ENCODE measurements at places on chromosomes 12 and 14.

DNA sequence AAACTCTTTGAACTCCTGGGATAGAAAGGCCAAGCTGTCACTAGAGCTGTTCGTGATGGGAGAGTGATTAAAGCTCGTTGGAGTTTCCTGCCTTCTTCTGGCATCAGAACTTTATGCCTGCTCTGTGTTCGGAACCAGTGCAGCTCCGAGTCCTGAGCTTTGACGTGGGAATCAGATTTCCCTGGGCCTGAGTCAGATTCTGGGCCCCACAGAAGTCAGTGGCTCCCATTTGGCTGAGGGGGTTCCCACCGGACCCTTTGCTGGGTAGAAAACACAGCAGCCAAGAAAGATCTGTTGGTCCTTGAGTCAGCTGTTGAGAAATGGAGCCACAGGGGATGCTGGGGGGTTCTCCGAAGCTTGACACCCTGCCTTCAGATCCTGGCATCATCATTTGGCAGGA lies 238.0 kb downstream of the CHST11 start:
- no peak for DNase-seq

- DNase-seq: no peak
Observed at GRCh38 chr14:54682578-54682977, 115.7 kb downstream of the SAMD4A start.

GRCh38 chr12:12081836-12082497 lies 11.2 kb downstream of the BCL2L14 start:
- DNase-seq: no peak

- no peak for DNase-seq
Observed at GRCh38 chr12:131736446-131737149, 25.7 kb downstream of the SFSWAP start.

DNA sequence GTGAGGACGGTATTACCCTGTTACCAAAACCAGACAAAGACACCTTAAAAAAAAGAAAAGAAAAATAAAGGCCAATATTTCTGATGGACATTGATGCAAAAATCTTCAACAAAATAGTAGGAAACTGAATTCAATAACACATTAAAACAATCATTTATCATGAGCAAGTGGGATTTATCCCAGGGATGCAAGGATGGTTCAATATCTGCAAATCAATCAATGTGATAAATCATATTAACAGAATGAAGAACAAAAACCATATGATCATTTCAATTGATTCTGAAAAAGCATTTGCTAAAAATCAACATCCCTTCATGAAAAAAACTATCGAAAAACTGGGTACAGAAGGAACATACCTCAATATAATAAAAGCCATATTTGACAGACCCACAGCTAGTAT lies 32.3 kb upstream of the ATP2B1 start:
- DNase-seq: no peak

- DNase-seq: no peak
Observed at GRCh38 chr12:22034709-22035506, 11.1 kb upstream of the CMAS start.

All from stimulated activated effector memory CD8-positive, alpha-beta T cell treated with anti-CD3 and anti-CD28 coated beads, Interleukin-12 subunit alpha, Interleukin-12 subunit beta, amount 100 ng/mL, for 72 hours (primary cell).